ENCODE measurements at places on chromosomes 2 and 18.
A peak's percentile ranks its signal among the peaks of the same experiment; 100 is the strongest.

DNA sequence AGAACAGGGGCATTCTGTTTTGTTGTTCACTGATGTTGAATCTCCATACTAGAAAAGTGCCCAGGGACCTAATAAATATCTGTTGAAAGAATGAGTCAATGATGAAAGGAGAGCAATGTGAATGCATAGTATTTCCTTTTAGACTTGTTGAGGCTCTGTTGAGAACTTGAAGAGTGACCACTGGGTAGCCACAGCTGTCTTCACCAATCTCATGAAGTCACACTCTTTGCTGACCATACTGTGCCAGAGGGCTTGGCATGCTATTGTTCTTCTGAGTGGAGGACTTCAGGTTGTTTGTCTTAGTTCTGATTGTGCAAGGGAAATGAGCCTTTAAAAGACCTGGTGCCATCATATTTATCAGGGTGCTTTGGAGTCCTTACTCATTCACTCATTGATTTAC is 41.6 kb upstream of the NT5C1B start:
- no peak for DNase-seq

GRCh38 chr2:238722883-238723282 is 125.0 kb upstream of the TWIST2 start:
- DNase-seq = no peak

- DNase-seq = no peak
These were observed 361.7 kb upstream of the ACVR2A start for GRCh38 chr2:147482916-147483669.

- DNase-seq = no peak
These were observed 95.5 kb upstream of the LRATD1 start for GRCh38 chr2:14536976-14537375.

GRCh38 chr2:43220760-43221123 is 5.7 kb downstream of the ZFP36L2 start:
- DNase-seq = no peak

DNA sequence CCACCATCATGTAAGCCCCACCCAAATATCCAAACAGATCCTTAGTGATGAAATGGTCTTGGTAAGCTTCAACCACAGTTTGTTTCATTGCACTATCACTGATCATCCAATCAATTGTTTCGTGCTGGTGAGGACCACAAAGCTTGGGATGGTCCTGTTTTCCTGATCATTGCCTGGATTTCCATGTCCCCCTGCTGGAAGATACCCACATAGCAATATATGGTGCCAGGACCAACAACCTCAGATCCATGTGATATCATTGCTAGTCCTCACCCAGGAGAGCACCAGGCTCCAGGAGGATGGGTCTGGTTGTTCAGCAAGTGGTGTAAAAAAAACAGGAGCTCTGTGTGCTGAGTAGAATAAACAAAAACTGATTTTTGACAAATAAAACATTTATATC is 206.5 kb upstream of the SH3BP4 start:
- no peak for DNase-seq

DNA sequence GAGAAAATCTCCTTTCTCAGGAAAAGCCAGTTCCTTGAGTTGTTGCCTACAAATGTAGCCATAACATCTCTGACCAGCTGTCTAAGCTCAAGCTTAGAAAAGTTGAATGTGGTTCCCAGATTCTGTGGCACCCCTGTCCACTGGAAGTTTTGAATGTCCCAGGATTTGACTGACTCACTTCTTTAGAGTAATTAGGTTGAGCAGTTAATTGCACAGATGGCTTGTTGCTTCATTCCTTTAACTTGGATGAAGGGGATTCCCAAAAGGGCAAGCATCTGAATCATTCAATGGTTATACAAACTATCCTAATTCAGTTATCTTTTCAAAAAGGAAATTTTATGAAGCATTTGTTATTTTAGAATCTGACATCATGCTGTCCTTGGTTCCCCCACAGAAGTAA is 374.7 kb downstream of the LNPK start:
- no peak for DNase-seq

DNA sequence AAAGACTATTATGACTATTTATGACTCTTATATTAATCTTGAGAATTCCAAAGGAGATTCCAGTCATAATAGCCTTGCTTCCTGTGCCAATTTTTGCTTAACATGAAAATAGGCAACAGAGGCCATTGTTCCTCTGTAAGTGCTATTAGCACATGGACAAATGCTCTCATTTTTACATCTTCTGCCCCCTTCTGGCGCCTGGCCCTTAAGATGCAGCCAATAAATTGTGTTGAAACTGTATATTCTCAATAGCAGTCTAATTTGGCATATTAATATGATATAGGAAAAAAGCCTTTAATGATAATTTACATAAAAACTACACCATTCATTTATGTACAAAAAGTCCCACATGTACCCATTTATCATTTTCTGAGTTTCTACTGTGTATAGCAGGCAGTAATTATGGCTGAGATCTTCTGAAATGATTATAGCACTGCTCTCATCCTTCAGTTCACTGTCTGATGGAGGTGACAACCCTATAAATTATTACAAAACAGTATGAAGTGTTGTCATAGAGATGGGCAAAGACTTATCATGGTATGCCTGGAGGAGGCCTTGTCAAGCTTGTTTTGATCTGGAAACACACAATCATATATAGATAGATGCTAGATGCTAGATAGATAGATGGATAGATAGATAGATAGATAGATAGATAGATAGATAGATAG is 613.3 kb downstream of the TSN start:
- DNase-seq = no peak

GRCh38 chr2:206556357-206556949 is 85.8 kb upstream of the FAM237A start:
- DNase-seq = no peak

DNA sequence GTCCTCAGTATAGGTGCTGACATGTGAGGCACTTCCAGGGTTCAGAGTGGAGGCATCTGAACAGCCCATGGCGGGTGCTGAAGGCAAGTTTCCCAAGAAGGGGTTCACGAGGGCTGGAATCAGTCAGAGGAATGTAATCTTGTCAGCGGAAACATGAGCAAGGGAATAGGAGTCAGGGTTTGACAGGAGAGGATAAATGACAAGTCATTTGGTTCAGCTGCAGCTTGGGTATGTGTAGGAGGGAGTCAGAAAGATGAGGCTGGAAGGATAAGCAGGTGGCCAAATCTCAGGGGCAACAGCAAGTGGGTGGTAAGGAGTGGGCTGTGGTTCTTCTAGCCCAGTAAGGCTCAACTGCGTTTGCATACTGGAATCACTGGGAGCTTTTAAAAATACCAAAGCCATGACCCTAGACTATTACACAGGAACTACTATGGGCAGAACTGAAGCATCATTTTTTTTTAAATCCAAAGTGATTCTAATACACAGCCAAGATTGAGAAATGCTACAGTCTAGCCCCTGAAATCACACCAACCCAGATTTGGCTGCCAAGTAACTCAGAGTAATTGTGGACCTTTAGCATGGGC is 41.8 kb upstream of the NAB1 start:
- DNase-seq = no peak

DNA sequence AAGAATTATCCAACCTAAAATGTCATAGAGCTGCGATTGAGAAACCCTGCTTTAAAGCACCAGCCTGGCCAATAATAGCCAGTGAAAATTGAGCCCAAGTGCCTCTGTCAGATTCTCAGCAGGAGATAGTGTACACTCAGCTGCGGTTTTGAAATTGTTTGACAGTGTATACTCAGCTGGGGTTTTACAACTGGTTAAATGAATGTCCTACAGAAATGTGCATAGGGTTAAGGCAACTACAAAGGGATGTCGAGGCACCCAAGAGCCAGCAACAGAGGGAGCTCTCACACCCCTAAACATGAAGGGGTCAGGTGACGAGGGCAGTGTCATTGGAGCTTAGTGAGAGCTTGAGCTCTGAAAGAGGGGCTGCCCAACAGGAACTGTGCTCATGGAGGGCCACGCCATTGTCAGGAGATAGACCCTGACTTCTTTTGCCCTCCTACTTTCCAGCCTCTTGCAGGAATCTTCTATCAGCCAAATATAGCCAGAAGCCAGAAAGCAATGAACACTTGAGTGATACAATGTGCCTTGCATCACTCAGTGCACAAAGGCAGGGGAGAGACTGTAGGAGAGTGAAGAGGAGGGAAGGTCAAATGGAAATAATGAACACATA is 15.1 kb downstream of the ACTG2 start:
- DNase-seq = peak; percentile 24

- no peak for DNase-seq
These were observed 228.5 kb downstream of the TTC32 start for GRCh38 chr2:19673213-19673791.

DNA sequence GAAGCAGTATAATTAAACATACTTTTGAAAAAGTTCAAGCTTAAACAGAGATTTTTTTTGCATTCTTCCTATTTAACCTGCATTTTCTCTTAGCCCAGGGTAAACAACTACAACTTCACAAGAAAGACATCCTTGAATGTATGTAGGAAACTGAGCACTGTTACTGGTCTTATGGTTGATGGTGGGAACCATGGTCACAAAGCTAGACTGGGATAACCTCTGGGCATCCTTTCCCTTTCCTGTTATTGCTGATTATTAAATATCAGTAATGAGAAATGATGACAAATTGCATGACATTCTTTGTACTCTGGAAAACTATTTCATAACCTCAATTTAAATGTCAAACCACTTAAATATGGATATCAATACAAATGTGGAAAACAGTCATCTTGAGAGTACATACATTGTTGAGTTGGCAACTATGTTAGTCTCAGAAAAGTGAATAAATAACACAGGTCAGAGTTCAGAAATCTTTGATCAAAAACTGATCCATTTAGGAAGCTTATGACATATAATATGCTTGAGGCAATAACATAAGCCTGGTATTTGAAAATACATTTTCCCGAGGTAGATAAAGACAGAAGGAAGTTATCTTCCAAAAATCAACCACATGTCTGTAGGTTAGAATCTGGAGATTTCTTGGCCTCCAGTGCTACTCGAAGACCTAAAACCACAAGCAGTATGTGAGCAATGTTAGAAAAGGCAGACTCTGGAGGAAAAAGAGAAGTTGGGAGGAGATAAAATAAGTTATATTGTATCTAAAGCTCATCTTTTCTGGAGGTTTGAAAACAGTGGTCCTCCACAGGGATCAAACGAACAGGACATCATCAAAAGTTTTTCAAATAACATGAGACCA is 65.2 kb upstream of the ST8SIA5 start:
- no peak for DNase-seq

DNA sequence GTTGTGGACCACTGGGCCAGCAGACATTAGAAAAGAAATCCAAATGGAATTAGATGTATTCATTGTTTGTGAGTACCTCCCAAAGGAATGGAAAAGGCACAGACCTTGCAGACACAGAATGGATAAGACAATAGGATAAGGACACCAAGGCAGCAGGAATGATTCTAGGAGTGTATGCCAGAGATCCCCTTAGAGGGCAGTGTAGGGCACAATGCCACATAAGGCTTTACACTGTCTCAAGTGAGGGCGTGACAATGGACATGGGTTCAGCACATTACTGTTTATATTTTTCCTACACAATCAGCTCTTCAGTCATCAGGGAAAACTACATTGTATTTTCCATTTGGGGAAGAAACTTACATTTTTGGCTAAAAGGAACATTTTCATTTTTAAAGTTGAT is 250.9 kb downstream of the PTH2R start:
- DNase-seq = no peak

DNA sequence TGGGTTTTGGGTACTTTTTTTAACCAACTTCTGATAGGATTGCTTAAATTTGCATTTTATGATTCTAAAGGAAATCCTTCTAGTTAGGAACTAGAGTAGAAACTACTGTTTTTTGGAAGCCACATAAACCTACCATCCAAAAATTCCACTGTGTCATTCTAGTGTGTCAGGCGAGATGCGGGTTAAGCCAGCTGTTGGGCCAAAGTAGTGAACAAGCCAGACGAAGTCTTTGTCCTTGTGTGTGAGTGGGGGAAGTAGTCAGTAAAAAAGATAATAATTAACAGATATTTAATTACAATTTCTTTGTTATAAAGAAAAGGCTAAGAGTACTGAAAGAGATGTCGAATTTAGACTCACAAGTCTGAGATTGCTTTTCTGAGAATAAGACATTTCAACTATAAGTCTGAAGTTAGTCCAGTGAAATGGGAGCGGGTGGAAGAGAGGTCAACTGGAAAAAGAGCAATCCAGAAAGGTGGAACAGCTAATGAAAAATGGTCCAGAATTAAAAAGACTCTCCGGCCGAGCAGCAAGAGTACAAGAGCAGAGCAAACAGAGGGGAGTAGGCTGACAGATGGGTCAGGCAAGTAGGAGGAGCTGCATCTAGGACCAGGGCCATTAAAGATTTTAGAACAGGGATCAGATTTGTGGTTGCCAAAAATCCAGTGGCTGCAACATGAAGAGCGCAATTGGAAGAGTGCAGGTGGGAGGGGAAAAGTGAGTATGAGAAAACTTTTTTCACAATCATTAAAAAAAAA is 1.5 kb downstream of the EPB41L5 start:
- no peak for DNase-seq

DNA sequence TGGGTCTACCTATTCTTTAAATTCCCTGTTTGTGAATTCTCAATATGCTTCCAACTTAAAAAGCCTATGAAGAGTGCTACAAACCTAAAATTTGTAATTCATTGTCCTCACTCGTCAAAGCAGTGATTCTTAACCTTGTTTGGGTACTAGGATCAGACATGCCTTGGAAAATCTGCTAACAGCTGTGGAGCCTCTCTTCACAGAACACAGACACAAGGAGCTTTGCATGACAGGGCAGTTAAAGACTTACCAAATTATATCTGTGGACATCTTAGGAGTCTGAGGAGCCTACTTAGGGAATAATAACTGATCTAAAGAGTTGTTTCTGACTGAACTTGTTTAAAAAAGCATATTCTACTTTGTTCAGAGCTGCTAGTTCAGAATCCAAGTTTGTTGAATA is 38.1 kb downstream of the TMEM87B start:
- DNase-seq = no peak

DNA sequence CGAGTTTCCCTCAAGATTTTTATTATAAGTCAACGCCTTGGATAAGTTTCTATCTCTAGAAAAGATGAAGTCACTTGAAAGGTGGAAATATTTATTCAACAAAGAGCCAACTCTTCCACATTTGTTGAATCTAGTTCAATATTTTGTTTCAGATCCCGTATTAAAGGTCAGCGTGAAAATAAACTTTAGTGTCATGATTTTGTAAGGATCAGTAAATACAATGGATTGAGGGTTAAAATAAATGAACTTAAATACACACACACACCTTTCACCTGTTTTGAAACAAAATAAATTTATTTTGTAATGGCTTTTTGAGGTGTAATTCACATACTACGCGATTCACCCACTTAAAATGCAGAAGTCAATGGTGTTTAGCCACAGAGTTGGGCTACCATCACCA is 16.0 kb upstream of the NPPC start:
- DNase-seq = no peak

DNA sequence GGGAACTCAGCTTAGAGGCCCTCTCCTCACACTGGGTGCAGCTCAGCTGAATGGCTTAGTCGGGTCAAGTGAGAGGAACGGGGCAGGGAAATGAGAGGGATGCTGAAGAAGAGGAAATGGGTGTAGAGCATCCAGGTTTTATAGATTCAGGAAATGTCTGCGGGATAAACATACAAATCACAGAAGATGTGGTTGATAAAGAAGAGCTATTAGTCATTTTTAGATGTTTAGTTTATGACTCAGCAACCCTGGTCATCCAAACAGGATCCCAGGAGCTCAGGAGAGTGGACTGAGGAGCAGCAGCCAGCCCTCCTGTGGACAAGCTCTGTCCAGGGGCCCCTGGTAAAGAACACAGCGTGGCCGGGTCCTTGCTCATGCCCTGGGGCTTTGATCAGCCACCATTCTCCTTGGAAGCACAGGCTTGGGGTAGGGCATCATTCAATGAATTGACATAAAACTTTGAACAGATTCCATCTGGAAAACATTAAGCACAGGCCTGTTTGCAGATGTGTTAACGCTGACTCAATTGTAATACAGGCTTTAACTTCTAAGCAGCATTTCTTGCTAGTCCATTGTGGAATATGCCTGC is 83.0 kb downstream of the NPAS2 start:
- DNase-seq = no peak

- no peak for DNase-seq
These were observed 7.7 kb upstream of the RHBDD1 start for GRCh38 chr2:226828191-226828590.
